ENCODE measurements at places on chromosomes 1 and 21.

DNA sequence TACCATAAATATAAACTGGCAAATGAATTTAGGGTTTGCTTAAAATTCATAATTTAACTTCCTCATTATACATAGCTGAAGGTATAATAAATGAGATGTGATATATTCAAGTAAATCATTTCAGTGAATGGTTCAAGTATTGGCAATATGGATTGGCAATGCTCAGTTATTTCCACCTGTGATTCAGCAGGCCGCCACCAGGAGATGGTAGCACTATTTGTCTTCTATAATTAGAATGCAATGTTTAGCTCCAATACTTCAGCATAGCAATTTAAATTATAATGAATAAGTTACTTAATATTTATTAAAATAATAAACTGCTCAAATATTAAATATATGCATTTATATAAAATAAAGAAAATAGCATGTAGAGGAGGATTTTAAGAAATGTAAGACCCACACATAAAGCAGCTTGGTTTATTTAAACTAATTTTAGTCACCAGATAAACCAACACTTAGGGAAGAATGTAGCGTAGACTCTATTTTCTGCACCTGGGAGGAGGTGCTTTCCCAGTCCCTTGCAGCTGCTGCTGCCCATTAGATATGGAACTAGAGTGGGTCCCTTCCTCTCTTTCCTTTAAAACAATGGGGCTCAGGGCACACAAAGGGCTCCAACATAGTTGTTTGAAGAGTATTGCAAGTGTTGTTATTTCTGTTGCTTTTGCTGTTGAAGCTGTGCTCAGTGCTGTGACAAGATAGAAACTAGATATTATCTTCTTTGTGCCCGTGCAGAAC, 62.1 kb downstream of the PLPPR4 start:
- DNase-seq, result no peak

DNA sequence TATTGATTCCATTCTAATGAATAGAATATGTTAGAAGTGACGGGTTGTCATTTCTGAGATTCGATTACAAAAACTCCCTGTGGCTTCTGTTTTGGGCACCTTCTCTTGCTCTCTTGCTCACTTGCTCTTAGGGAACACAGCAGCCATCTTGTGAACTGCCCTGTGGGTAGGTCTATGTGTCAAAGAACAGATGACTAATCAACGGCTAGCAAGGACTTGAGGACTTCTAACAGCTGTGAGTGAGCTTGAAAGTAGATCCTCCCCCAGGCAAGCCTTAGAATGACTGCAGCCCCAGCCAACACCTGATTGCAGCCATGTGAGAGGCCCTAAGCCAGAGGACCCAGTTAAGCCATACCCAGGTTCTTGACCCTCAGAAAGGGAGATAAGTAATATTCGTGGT, 49.3 kb downstream of the AZIN2 start:
- no peak for DNase-seq

GRCh38 chr1:87329051-87329525, 408 bp downstream of the LMO4 start:
- peak; percentile 72 for DNase-seq

DNA sequence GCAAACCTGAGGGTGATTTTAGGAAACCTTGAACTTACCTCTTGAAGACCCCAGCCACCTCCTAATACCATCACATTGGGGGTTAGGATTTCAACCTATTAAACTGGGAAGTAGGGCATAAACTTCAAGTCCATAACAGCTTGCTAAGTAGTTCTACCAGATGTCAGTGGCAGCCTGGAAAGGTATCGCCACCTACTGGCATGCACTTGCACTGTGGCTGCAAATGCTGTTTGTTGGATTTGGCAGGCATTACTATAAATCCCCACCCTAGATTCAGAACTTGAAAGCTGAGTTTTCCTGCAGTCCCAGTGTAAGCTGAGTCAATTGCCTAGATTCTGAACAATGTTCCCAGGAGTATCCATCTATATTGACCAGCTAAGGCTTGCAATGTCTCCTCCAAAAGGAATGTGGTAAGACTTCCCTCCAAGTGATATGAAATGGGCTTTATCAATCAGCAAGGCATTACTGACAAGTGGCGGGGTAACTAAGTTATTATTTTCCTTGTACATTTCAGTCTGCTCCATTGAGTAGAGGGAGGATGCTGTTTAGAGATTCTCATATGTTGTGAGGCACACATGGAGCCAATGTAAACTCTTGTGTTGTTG, 474.5 kb downstream of the PTPRC start:
- no peak for DNase-seq

DNA sequence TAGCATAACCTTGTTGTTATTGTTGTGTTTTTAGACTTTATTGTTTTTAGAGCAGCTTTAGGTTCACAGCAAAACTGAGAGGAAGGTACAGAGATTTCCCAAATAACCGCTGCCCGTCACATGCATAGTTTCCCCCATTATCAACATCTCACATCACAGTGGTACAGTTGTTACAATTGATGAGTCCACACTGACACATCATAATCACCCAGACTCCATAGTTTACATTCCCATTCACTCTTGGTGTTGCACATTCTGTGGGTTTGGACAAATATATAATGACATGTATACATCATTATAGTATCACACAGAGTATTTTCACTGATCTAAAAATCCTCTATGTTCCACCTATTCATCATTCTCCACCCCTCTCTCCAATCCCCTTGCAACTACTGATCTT, 25.9 kb upstream of the TOR3A start:
- no peak for DNase-seq

GRCh38 chr1:101388904-101389546, 152.2 kb downstream of the S1PR1 start:
- no peak for DNase-seq

GRCh38 chr1:183635606-183636333, at the start of gene ARPC5:
Gene ARPC5, minus strand, starts transcription at chr1:183635783. Its CDS starts 124 bp downstream, at chr1:183635659.
- peak; percentile 85 for DNase-seq

DNA sequence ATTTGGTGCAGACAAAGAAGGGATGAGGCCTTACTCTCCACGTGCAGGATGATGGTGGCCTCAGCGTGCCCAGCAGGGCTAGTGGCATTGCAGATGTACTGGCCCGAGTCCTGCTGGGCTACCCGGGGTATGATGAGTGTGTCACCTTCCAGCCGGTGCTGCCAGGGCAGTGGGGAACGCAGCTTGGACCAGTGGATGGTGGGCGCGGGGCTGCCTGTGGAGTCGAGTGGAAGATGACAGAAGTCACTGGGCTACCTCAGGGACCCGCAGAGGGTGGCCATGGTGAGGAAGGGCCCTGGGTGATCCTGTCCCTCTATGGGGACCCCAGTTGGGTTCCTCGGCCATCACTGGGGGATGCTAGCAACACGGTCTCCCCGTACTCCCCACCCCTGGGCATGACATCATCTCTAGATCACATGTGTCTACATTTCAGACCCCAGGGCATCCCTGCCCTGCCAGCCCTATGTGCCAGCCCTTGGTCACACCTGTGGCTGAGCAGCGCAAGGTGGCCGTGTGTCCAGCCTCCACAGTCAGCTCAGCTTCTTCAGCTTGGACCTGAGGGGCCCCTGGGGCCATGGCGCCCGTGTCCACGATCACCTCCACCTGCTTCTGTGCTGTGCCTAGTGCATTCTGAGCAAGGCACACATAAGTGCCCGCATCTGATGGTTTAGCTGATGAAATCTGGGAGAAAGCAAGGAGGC, 27.4 kb downstream of the LDLRAD2 start:
- no peak for DNase-seq

DNA sequence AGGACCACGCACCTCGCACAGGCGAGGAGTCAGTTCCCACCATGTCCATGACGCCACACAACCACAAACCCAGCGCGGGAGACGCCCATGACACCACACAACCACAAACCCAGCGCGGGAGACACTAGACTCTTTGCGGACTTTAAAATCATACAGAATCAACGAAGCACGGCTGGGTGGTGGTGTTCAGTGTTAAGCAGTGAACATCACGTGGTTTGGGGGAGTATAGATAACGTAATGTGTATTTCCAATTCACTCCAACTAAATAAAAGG, 19.2 kb downstream of the PTTG1IP start:
- DNase-seq, result no peak

Measured in ascending aorta (tissue), 2 donors.